ENCODE measurements at places on chromosomes 11 and 22.
A peak's percentile ranks its signal among the peaks of the same experiment; 100 is the strongest.

GRCh38 chr11:36693139-36693843, 95.3 kb upstream of the RAG2 start:
- DNase-seq = no peak

GRCh38 chr11:133506551-133507094, 25.7 kb downstream of the OPCML start:
- DNase-seq = no peak

DNA sequence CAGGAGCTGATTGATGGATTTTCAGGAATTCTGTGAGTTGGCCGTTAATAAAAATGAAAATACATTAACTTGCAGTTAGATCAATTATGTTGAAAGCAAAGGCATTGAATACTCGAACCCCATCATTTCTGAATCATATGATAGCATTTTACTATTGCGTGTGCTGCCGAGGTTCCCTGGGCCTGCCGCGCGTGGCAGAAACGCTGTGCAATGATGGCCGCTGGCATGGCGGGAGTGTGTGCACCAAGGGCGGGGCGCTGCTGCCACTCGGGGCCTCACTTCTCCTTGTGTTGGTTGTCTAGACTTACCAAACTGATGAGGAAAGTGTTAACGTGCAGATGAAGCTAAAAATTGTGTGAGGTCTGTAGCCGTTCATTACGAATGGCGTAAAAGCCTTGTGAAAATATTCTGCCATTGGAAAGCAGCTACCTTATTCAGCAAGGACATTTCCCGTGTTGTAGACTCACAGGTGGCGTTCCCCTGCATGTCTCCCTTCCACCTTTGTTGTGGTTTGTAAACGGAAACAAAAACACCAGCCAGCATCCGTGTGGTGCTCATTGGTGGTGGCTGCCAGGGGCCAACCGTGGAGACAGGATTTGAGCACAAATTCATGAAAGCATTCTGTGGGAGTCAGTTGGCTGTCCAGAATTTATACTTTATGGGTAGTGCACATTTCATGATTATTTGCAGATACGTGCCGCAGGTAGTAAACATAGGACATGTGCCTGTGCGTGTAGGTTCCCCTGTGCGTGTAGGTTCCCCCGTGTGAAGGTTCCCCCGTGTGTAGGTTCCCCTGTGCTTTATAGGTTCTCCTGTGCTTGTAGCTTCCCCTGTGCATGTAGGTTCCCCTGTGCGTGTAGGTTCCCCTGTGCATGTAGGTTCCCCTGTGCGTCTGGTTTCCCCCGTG, 5.9 kb upstream of the GRAMD4 start:
- no peak for DNase-seq

GRCh38 chr11:111944651-111945051, 7.5 kb downstream of the DIXDC1 start:
- DNase-seq = no peak

GRCh38 chr11:5291207-5291838, 10.4 kb downstream of the OR51B4 start:
- no peak for DNase-seq

DNA sequence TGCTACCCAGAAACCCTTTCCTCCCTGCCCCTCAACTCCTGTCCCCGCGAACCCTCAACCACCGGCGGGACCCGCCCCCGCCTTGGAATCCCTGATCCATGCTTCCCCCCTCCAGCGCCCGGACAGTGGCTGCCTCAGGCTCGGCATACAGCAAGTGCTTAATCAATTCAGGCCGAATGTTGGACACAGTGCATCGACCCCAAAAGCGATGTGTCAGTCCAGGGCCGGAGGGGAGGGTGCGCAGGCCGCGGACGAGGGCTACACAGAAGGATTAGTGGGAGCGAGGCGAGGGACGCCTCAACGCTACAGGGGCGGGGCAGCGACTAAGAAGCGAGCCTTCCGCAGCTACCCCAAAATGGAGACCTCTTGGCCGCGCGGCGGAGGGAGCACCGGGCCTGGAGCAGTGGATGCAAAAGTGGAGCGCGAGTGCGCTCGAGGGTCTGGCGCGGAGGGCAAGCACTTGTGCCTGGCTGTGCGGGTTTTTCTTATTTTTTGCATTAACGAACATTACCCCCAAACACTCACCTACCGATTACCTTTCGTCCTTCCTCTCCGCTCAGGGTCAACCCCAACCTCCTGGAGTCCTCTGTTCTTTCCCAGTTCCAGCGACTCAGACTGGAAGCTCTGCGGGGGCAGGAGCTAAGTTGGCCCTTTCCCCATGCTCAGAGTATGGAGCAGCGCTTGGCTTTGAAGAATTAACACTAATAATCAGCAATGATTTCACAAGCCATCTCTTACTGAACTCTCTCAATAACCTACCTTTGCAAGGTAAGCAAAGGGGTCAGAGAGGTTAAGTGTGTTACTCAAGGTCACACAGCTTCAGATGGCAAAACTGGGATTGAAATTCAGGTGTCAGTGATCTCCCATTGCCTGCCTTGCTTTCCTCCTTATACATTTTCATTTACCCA, 30.0 kb upstream of the WNT11 start:
- DNase-seq = peak; percentile 83

DNA sequence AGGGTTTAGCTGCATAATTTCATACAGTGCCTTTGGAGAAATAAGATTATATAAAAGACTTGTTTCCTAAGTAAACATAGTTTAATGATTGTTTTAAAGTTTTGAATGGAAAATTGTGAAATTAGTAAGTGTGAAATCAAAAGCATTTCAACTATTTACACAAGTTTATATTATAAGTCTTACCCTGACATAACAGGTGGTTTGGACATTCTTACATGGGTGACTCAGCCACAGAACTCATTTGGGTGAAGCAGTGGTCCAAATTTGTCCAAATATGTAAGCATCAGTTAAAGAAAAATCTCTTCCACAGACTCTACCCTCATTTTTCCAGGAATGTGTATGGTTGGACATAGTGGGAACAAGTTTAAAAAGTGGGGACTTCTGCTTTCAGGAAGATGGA, 68.0 kb downstream of the USP47 start:
- no peak for DNase-seq

- DNase-seq = peak; percentile 6
Measured at GRCh38 chr11:23079382-23079813, 219.1 kb upstream of the CCDC179 start.

GRCh38 chr11:94199136-94200130, 70.8 kb downstream of the PANX1 start:
- DNase-seq = no peak

Measured in D341Med (cell line).